ENCODE measurements at places on chromosomes 7 and 10. TPM values are rescaled to one million over a fixed set of nuclear protein-coding genes. Genes with fewer than 3 reads are reported as not detected.

NAT16 gene
- not detected for total RNA-seq

C7orf33 gene
- total RNA-seq = not detected

IFIT3 gene
- 36.2 TPM for total RNA-seq

ARMC10 gene
- 43.9 TPM for total RNA-seq

SPDYE1 gene
- not detected for total RNA-seq

SLC26A5 gene
- total RNA-seq = 1.0 TPM

PIK3CG gene
- total RNA-seq = 13.2 TPM

POP7 gene
- 22.4 TPM for total RNA-seq

MSRB2 gene
- total RNA-seq = 28.0 TPM

PPP1R17 gene
- not detected for total RNA-seq

CXCL12 gene
- 77.9 TPM for total RNA-seq

IFIT2 gene
- 26.1 TPM for total RNA-seq

GBX1 gene
- total RNA-seq = not detected

PNLIP gene
- total RNA-seq = not detected

INPP5F gene
- total RNA-seq = 18.6 TPM

SLC39A12 gene
- total RNA-seq = 0.31 TPM

UPK3BL2 gene
- 22.0 TPM for total RNA-seq

ZNF277 gene
- 19.8 TPM for total RNA-seq

MALRD1 gene
- total RNA-seq = 8.1 TPM

NKX1-2 gene
- total RNA-seq = not detected

DENND2A gene
- 9.3 TPM for total RNA-seq

MTERF1 gene
- total RNA-seq = 14.5 TPM

TMEM26 gene
- 1.3 TPM for total RNA-seq

CFAP46 gene
- 1.2 TPM for total RNA-seq

PRKAG2 gene
- total RNA-seq = 23.3 TPM

SAMD8 gene
- total RNA-seq = 22.4 TPM

EEF1AKMT2 gene
- total RNA-seq = 15.5 TPM

PDE6C gene
- not detected for total RNA-seq

SKIDA1 gene
- 1.9 TPM for total RNA-seq

CALHM2 gene
- 29.4 TPM for total RNA-seq

ATG9B gene
- 0.68 TPM for total RNA-seq

ANXA8L1 gene
- 13.2 TPM for total RNA-seq

C10orf105 gene
- total RNA-seq = 0.17 TPM

AKR1C3 gene
- total RNA-seq = 47.1 TPM

SPDYE6 gene
- total RNA-seq = not detected

ZNF736 gene
- 17.1 TPM for total RNA-seq

SLC26A4 gene
- 0.82 TPM for total RNA-seq

All from left lung (tissue), 14 donors.